ENCODE measurements at places on chromosomes 7 and 10.

DNA sequence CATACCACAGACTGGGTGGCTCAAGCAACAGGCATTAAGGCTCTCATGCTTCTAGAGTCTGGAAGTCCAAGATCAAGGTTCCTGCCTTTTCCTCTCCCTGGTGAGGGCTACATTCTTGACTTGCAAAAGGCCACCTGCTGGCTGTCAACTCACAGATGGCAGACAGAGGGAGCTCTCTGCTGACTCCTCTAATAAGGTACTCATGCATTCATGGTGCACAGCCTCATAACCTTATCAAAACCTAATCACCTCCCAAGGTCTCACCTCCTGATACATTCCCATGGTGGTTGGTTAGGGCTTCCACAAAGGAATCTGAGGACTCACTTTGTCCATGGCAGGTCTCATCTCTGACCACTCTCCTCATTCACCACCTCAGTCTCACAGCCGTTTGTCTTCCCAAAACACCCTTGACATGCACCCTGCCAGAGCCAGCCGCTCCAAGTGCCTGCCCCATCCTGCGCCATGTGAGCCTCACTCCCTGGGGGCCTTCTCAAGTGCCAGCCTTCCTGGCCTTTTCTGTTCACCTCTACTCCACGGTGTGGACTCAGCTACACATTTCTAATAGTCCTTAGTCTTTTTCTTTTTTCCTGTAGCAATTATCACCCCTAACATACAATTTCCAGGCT, 400.3 kb upstream of the ADARB2 start:
- DNase-seq = peak; percentile 49

- DNase-seq = no peak
Observed at GRCh38 chr10:116403740-116404250, 23.9 kb upstream of the PNLIPRP3 start.

DNA sequence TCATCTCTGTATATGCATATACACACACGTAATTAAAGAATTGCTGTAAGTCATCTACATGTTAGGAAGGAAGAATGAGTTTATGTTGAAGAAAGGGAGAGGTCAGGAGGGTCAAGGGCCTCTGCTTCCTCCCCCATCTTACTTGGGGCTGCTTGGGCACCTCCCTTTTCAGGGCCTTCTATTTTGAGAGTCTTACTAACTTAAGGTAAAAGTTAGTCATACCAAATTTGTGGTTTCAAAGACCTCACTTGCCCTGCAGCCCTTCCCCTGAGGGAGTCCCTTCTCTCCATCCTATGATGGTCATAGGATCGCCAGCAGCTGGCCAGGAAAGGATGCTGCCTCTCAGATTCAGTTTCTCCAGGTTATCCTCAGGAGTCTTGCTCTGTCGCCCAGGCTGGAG, 2.6 kb downstream of the PLEKHS1 start:
- no peak for DNase-seq

GRCh38 chr10:124677293-124677699, 66.9 kb downstream of the FAM53B start:
- DNase-seq = no peak

Data from hepatocyte (in vitro differentiated cells).